G401 (cell line): ENCODE measurements at places on chromosomes 6 and 20.
A peak's percentile ranks its signal among the peaks of the same experiment; 100 is the strongest.

DNA sequence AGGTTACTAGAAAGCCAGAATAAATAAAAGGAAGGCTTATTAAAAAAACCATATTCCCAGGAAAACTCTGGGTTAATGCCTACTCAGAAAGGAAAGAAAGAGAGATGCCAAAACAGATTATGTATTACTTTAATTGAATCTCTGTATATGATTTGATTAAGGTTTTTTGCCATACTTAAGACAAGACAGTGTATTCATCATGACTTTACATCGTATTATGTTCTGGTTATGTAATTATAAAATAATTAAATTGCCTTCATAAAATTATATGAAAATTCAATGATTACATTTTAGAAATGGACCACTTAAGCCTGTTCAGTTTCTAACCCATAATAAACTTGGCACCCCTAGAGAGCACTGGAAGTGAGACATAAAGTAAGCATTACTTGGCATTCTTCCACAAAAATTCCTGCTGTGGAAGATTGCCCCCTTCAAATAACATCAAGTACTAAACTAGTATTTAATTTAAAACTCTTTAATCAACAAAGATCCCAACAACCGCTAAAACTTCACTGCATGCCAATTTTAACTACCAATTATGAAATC lies 20.8 kb upstream of the IBTK start:
- DNase-seq: no peak

GRCh38 chr20:56733967-56734366 lies 104.9 kb downstream of the TFAP2C start:
- no peak for DNase-seq

DNA sequence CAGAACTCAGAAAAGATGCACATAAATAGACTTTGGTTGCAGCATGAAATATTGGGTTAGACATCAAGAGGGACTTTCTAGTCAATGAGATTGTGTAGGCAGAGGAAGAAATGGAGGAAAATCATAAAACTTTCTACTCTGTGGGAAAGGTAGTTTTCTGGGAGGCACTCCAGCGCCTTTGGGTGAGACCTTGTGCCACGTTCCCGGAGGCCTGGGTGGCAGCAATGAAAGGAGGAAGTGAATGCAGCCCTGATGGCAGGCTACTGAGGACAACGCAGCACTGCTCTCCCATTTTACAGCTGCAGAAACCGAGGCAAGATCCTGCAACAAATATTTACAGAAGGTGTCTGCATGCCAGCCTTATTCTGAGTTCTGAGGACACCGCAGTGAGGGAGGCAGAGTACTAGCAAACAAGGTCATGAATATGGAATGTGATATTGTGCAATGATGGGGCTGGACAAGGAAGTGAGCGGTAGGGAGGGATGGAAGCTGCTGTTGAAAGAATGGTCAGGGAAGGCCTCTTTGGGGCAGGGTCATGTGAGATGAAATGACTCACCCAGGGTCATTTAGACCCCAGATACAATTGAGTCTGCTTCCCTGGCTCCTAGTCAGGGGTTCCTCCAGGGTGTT lies 159.1 kb downstream of the TFAP2C start:
- no peak for DNase-seq

DNA sequence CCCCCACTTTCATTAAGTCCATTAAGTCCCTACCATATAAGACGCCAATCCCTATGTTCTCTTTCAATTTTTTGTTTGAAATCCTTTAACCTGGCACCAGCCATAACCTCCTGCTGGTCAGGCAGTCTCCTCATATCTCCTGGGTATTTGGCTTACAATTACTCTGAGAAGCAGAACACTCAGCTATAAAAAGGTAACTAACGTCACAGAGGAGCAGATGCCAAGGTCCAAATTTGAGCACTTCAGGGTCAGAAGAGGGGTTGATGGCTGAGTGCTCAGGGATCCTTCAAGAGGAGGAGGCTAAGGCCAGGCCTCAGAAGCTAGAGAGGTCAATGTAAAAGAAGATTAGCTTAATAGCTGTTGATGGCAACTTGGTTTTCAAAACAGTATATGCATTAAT lies 22.3 kb upstream of the RCAN2 start:
- peak; percentile 26 for DNase-seq

DNA sequence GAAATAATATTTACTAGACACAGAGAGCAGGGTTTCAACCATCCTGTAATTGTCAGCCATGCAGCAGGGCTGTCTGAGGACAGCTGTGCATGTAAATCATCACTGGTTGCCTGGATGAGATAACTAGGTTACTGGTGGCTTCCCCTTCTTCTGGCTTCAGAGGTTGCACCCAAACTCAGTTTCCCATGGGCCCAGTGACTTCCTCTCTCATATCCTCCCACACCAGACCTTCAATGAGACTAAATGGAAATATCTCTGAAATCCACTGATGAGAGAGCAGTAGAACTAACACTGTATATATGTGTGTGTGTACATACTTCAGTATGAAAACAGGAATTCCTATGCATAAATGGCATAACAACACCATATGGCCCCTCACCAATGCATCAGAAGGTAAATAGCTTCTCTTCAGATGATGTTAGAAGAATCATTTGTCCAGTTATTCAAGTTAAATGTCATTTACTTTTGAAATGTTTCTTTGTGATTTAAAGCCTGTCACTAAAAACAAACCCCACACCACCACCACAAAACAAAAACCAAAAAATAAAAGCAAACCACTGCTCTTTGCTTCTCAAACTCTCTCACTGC lies 51.0 kb upstream of the IL20RA start:
- DNase-seq: no peak

DNA sequence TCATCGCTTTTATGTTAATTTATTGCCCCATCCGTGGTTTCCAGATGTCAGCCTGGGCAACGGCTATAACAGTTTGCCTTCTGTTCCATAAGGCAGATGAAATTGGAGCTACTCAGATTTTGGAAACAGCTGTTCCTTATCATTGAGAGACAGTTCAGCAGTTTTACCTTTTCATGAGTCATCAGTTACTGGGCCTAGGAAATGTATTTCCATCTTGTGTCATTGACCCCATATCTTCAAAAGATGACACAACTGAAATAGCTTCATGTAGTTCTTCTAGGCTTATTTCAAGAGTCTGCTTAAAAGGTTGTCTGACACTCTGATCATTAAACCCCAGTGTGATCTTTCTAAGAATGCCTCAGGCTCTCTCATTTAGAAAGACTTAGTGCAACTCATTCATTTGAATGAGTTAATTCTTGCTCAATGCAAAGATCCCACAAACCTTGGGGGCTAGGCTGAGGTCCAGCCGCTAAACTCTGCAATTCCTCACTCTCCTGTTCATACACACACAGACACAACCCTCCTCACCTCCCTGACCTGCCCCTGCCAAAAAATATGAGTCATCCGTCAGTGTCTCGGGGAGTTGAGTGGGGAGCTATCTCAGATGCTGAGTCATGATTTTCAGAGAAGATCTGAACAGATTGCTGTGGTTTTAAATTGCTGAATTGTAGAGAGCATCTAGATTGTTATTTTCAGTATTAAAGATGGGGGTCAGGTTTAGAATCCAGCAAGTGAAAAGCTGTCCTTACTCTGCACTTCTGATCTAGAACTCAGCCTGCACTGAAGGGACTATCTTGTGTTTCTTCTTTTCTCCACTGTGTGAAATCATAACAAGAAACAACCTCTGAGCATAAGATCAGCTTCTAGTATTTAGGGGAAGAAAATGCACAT lies 61.8 kb downstream of the RPP40 start:
- DNase-seq: peak; percentile 38

GRCh38 chr20:17150858-17151257 lies 76.0 kb upstream of the PCSK2 start:
- DNase-seq: no peak

DNA sequence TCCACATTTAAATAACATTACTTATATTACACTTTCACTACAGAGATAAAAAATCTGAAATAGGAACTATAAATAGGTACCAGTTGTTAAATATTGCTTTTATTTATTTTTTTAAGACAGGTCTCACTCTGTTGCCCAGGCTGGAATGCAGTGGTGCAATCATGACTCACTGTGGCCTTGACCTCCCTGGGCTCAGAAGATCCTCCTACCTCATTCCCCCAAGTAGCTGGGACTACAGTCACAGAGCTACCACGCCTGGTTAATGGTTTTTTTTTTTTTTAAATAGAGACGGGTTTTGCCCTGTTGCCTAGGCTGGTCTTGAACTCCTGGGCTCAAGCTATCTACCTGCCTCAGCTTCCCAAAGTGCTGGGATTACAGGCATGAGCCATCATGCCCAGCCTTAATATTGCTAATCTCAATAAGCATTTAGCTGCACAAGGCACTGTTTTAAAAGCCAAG lies 17.3 kb downstream of the EEF1E1 start:
- DNase-seq: no peak

GRCh38 chr20:63942969-63943807 lies 13.0 kb downstream of the UCKL1 start:
- no peak for DNase-seq

DNA sequence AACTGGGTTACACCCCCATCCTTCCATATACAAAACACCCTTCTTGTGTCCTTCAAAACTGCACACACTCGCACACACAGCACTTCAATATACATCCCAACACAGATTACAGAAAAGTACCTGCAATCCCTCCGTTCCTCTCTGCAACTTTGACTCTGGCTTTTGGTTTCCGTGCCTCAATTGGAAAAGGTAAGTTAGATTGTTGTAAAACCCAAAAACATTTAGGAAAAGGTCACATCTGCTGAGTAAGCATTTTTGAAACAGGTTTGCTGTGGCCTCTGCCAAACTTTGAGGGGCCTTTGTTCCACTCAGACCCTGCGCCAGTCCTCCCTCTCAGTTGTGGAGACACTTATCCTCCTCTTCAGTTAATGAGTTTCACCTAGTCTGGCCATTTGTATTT lies 4.2 kb downstream of the NKX2-4 start:
- DNase-seq: no peak

- peak; percentile 20 for DNase-seq
Measured at GRCh38 chr20:18666803-18667415, 79.1 kb downstream of the DTD1 start.

DNA sequence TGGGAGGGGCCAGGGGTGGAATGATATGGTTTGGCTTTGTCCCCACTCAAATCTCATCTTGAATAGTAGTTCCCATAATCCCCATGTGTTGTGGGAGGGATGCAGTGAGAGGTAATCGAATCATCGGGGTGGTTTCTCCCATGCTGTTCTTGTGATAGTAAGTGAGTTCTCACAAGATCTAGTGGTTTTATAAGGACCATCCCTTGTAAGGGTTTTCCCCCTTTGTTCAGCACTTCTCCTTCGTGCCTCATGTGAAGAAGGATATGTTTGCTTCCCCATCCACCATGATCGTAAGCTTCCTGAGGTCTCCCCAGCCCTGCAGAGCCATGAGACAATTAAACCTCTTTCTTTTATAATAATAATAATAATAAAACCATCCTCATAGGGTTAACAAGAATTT lies 88.8 kb upstream of the PRND start:
- no peak for DNase-seq

DNA sequence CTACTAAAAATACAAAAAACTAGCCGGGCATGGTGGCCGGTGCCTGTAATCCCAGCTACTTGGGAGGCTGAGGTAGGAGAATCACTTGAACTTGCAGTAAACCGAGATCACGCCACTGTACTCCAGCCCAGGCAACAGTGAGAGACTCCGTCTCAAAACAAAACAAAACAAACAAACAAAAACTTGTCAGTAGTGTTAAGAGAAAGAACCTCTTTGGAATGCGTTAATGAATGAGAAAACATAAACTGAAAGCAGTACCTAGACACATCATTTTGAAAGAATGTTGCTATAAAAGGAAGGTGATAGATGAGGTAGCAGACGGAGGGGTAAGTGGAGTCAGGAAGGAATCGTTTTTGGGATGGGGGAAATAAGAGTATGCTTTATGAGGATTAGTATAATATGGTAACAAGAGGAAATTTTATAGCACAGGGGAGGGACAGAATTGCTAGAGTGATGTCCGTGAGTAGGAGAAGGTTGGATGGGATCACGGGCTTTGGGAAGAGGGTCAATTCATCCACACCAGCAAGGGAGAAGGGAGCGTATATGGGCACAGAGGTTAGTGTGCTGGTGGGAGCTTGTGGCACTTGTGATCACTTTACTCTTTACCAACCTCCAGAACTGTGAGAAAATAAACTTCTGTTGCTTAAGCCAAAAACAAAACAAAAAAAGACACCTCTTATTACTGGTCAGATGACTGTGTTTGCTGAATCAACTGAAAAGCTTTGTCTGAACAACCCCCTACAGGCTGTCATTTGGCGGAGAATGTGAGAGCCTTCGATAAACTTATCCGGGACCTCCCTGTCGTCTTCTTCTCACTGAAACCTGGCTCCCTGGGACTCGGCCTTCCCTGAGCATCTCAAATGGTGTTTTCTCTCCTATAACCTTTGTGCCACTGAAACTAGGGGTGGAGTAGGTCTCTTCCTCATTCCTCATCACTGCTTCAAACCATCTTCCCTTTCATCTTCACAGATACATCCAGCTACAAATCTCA lies 48.9 kb upstream of the TFAP2A start:
- no peak for DNase-seq

GRCh38 chr20:9506964-9507369 lies 7.4 kb upstream of the LAMP5 start:
- DNase-seq: no peak

- no peak for DNase-seq
Measured at GRCh38 chr6:52115145-52115741, 27.8 kb upstream of the PKHD1 start.

DNA sequence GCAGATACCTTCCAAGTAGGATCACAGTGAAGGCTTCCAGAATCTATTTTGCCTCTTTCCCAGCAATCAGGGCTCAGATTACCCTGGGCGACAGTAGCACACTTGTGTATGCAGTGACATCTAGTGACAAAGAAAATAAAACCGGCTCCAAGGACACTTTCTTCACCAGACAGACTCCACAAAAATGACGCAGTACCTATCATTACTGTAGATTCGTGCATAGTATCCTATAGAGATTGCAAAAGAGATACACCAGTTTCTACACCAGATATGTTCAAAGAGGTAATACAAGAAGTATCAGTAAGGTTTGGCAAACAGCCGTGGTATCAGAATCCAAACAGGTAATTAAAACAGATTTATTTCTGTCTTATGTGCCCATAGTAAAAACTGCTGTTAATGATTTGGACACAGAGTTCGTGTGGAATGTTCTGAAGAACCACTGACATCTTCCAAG lies 600.4 kb upstream of the JAG1 start:
- DNase-seq: peak; percentile 87

GRCh38 chr6:10854922-10855632 lies 16.7 kb upstream of the MAK start:
- no peak for DNase-seq

DNA sequence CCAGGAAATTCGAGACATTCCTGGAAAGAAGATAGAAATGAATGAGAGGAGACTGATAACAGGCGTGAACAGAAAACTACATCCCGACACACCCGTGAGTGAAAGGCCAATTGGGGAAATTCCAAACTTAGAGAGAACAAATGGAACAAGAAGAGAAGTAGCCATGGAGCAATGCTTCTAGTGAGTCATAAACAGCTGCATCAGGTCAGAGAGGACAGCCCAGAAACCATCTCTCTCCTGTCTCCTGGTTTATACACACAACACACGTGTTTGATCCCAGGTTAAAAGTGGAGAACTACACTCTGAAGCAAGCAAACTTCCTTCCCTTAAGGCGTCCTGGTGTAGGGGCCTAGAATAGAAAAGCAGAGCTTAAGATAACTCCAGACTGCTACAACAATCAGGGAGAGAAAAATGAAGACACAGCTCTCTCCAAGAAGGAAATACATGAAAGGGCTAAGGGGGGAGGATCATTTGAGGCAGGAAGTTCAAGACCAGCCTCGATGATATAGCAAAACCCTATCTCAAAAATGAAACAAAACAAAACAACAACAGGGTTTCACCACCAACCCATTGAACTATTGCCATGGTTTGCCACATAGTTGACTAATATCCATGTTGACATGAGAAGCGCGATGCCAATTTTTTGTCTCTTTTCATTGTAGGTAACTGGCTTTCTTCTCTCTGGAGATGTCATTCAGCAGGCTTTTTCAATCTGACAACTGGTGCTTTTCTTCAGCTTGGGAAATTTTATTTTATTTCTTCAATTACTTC lies 26.9 kb downstream of the NRN1 start:
- DNase-seq: no peak
